Globus pallidus (tissue), 1 donor: ENCODE measurements at places on chromosomes 2 and 18.

DNA sequence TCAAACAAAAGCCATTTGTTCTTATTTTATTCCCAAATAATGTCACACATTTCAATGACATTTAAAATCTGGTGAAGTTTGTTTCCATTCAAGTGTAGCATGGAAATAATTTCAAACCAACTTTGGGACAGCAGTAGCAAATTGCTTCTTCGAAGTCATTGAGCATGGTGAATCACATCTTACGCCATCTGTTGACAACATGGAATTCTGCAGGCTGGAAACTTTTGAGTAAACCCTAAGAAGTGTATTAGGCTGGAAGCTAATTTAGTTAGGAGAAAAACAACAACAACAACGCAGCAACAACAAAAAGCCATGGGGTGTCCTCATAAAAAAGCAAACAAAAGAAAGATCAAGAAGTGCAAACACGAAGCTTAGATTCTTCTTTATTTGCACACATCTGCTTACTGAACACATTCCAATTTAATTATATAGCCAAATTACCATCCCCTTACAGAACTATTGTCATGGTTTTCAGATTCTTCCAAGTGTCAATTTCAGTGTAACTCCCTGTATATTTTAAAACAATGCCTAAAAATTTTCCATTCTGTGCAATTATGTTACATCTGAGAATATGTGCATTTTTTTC is 659.0 kb upstream of the CDH7 start:
- DNase-seq = peak; percentile 24

- DNase-seq = no peak
These were observed 18.6 kb upstream of the SKA1 start for GRCh38 chr18:50356036-50356945.

GRCh38 chr2:158756331-158756730 is 38.8 kb upstream of the DAPL1 start:
- no peak for DNase-seq

GRCh38 chr2:37976411-37976810 is 51.3 kb downstream of the RMDN2 start:
- DNase-seq = no peak

- no peak for DNase-seq
These were observed 118.4 kb downstream of the BCL2L11 start for GRCh38 chr2:111239107-111239506.

DNA sequence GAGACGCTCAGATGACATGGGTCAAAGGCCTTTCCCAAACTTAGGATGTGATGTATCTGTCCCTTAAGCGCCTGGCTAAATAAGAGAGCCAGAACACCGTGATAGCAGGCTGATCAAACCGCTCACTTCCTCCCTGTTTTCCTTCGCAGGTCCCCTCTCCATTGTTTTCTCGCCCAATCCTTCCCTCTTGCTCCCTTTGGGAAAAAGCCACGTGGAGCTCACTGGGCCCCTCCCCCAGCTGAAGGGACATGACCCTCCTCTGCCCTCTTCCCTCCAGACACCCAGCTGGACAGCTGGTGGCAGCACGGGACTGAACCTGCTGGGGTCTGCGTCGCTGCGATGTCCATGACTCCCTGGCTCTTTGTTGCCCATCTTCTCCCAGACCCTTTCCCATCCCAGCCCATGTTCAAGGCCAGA is 201.7 kb downstream of the TNS1 start:
- DNase-seq = no peak
